ENCODE measurements at places on chromosomes 16 and 17.

DNA sequence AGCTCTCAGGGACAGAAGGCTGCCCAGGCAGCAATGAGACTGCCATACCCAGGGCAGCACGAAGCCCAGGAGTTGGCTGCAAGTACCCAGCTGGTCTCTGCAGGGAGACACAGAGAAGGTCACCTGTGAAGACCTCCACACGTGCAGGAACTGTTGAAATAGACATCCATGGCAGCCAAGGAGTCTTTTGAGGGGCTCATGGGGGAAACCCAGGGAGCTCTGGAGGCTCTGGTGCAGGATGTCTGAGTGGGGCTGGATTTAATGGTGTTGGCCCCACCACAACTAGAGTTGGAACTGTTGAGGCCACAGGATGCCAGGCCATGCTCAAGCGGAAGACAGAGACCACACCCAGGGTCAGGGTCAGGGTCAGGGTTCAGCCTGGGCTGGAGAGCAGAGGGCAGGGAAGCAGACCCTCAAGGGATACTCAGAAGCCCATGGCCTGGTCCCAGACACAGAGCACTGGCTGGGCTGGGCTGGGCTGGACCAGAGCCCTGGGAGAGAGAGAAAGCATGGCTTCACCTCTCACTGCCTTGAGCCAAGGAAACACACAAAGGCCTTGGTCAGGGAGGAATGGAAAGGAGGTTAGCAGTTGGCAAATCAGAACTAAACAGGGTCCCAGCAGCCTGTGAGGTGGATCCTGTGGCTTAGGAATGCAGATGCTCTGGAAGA is 21.4 kb downstream of the PITPNM3 start:
- DNase-seq, result no peak

- peak; percentile 70 for DNase-seq
These were observed 4.8 kb downstream of the SCGB1C2 start for GRCh38 chr17:142102-142661.

- no peak for DNase-seq
These were observed 15.4 kb downstream of the REXO5 start for GRCh38 chr16:20821682-20822081.

DNA sequence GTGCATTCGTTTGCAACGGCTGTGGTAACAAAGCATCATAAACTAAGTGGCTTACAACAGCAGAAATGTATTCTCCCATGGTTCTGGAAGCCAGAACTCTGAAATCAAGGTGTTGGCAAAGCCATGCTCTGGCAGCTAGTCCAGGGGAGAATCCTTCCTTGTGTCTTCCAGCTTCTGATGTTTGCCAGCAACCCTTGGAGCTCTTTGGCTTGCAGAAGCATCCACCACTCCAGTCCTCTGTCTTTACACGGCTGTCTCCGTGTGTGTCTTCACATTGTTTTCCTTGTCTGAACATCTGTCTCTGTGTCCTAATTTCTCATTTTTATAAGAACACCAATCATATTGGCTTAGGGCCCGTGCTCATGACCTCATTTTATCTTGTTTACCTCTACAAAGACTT is 265.3 kb upstream of the HSBP1 start:
- no peak for DNase-seq

- DNase-seq, result peak; percentile 80
These were observed 8.3 kb downstream of the CUEDC1 start for GRCh38 chr17:57946798-57947358.

DNA sequence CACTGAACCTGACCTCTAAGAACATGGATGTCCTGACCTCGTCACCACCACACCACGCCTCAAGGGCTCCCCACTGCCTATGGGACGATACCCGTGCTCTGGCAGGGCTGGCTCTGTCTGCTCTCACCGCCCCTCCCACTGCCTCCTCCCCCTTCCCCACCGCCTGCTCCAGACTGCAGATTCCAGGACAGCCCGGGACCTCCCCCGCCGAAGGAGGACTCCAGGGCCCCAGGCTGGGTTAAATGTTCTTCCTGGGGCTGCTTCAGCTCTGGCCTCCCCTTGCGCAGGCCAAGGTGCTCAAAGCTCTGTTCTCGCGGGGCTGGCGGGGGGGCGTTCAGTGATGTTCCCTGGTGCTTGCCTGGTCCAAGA is 3.1 kb downstream of the NPW start:
- no peak for DNase-seq

Data from Karpas-422 (cell line).